ENCODE measurements at places on chromosomes 7 and 10.

- DNase-seq: no peak
Measured at GRCh38 chr10:80410122-80410521, 1.8 kb downstream of the PRXL2A start.

- no peak for DNase-seq
Measured at GRCh38 chr10:112343056-112343806, 30.7 kb upstream of the ACSL5 start.

GRCh38 chr10:77981281-77981680, 48.0 kb downstream of the POLR3A start:
- no peak for DNase-seq

- no peak for DNase-seq
Measured at GRCh38 chr10:33661580-33662336, 327.3 kb upstream of the NRP1 start.

- DNase-seq: no peak
Measured at GRCh38 chr7:81487516-81487915, 282.3 kb downstream of the HGF start.

DNA sequence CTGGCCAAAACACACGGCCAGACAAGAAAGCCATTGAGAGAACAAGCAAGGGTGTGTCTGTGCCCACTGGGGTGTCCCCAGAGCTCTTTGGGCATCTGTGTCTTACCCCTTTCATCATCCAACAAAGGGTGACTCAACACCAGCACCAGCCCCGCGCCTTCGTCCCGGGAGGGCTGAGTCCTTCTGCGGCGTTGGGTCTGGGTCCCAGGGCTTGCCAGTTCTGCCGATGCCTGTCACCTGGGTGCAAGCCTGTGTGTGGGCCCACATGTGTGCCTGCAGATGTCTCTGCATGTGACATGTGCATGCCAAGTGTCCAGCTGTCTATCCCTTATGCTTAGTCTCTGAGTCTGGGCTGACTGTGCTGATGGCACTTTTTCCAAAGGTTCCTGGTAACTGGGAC, 24.4 kb upstream of the ELN start:
- no peak for DNase-seq

GRCh38 chr7:111324228-111324627, 233.3 kb downstream of the LRRN3 start:
- no peak for DNase-seq

DNA sequence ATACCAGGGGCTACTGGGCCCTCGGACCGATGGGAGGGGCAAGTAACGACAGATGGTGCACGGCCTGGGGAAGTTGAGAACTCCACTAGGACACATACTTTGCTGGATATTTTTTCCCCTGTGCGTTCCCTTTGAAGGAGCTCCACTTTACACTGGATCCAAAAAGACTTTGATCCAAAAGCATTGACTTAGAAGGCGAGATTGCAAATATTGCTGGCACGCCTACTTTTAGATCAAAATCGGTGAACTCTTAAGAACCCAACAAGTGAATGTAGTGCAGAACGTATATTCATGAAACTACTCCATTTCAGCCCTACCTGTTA, 436 bp upstream of the SLC25A13 start:
- DNase-seq: no peak

DNA sequence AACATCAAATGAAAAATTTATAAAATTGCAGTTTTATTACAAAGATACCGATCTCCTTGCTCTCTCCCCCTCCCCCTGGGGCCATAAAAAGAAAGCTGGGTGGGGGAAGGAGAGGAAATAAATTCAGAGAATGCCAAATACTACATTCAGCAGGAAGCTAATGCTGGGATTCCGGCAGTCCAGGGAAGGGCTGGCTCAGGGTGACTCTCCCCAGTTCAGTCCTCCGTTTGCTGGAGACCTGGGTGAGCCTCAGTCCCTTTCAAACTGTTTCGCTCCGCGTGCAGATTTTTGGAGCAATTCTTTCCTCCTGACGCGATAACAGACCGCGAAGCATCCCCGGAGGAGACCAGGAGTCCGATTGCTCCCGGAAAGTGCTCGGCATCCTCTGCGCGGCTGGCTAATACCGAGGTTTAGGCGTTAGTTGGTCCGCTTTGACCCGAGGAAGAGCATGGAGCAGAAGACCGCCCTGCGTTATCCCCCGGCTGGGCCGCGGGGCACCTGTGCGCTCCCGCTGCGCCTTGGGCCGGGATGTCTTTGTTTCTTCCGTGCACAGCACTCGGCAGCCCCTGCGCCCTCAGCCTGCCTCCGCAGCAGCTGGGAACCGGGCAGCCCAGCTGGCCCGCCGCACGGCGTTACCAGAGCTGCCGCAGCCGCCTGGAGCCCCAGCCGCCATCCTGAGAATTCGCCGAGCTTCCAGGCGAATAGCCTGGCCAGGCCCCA, 3.9 kb upstream of the HOXA2 start:
- DNase-seq: no peak

DNA sequence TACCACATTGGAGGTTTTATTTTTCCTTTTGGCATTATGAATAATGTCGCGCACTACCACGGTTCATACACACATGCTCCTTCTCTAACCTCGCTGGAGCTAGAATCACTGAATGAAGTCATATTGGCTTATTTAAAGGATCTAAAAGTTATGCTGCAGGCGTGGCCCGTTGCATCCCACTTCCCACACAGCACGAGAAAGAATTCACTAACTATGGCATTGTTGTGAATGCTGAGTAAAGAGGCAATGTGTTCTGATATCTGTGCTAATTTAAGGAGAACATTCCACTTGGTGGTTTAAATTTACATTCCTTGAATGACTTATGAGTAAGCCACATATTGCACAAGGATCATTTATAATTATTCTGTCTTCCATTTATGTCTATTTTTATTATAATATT, 20.7 kb downstream of the TCERG1L start:
- no peak for DNase-seq

- no peak for DNase-seq
Measured at GRCh38 chr7:148535217-148535616, 55.3 kb upstream of the C7orf33 start.

- DNase-seq: no peak
Measured at GRCh38 chr7:151137076-151137675, 30.3 kb downstream of the GBX1 start.

DNA sequence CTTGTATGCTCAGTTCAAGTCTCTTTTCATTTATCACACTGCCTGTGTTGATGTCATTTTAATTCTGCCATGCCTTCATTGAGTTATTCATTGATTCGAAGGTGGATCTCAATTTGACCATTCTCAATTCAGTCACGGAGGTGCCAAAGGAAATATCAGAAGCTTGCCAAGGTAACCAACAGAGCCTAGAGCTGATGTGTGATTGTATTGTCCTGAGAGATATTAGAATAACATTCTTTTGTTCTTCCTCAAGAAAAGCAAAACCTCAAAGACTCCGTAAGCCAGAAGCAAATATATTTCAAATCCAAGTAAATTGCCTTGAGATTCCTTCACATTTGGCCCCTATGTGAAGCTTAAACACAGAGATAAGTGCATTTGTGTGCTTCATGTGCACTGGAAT, 345.3 kb downstream of the CXCL12 start:
- no peak for DNase-seq

GRCh38 chr10:99676426-99676825, 17.1 kb downstream of the ENTPD7 start:
- DNase-seq: no peak

DNA sequence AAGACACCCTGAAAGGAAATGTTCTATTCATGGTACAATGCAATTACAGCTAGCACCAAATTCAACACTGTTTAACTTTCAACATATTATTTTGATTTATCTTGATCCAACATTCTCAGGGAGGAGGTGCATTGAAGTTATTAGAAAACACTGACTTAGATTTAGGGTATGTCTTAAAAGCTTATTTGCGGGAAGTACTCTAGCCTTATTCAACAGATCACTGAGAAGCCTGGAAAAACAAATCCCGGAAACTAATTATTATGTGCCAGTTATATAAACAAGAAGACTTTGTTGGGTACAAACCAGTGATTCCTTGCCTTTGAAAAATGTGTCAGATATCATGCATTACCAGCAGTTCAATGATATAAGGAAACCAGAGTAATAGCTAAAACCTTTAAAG, 160.1 kb downstream of the CFTR start:
- no peak for DNase-seq

DNA sequence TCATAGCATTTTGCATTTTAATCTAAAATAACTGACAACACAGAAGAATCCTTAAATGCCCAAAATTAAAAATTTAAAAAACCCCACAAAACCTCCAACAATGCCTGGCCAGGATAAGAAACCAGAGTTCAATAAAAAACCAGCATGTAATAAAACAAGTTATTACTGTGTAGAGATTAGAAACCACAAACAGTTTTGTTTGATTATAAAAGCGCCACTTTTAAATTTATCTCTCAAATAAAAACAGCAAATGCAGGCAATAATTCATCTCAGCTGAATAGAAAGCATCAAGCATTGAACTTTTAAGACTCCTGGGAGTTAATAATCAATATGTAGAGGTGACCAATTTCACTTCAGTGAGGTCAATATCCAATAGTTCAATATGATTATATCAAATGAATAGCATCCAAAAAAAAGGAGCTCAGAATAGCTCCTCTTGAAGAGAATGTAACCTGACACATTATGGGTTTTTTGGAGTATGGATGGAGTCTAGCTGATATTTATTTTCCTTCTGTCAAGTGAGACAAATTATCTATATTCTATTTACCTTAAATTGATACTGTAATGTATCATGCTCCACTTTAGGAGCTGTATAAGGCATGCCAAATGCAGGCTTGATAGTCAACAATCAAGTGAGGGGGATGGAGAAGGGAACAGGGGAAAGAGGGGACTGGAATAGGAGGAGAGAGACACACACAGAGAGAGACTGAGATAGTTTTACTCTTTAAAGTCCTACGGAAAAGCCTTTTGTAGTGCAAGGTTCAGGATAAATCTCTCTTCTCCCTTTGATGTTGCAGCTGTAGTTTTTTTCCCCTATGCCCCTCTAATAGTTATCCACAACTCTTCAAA, 130.9 kb downstream of the RSU1 start:
- DNase-seq: no peak
